ENCODE measurements at places on chromosomes 13 and 19.

DNA sequence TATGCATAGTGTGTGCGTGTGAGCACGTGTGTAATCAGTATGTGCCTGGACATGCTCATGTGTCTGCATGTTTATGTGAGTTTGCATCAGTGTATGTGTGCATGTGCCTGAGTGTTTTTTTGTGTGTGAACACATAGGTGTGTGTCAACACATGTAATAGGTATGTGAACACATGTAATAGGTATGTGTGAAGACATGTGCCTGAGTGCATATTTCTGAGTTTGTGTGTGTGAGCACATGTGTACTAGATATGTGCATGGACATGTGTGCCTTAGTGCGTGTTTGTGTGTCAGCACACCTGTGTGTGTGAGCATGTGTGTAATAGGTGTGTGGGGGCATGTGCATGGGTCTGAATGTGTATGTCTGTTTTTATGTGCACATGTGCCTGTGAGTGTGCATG is 7.4 kb downstream of the SPPL2B start:
- DNase-seq = no peak

DNA sequence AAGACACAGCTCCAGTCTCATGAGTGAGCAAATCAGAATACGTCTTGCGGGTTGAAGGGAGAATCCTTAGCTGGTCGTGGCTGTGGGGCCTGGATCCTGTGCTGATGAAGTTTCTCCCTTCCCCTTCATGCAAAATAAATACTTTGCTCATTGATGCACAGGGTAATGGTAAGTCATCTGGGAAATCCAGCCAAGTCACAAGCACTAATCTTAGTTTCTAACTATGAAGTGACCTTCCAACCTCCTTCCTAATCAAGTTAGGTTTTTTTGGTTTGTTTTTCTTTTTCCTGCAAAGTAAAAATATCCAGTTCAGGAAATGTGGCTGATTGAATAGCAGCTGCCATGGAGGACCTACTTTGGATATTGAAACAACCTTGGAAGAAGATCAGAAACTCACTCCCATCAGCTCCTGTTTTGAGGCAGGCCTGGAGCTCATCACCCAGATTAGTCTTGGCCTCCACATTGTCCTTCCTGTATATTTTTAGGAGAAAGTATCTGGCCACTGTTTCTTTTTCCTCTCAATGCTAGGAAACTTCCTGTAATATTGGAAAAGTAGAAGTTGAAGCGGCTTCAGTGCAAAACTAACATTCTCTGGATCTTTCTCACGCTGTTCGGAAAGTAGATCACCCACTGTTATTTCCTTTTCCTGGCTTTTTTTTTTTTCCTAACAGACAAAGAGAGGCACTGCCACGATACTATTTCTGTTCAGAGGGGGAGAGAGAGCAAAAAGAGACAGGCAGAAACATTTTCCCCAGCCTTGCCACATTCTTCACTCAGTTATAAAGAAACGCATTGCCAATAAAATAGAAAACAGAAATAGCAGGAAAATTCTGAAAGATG is 12.3 kb upstream of the ARL11 start:
- no peak for DNase-seq

GRCh38 chr13:96391606-96392005 is 301.7 kb downstream of the HS6ST3 start:
- no peak for DNase-seq

DNA sequence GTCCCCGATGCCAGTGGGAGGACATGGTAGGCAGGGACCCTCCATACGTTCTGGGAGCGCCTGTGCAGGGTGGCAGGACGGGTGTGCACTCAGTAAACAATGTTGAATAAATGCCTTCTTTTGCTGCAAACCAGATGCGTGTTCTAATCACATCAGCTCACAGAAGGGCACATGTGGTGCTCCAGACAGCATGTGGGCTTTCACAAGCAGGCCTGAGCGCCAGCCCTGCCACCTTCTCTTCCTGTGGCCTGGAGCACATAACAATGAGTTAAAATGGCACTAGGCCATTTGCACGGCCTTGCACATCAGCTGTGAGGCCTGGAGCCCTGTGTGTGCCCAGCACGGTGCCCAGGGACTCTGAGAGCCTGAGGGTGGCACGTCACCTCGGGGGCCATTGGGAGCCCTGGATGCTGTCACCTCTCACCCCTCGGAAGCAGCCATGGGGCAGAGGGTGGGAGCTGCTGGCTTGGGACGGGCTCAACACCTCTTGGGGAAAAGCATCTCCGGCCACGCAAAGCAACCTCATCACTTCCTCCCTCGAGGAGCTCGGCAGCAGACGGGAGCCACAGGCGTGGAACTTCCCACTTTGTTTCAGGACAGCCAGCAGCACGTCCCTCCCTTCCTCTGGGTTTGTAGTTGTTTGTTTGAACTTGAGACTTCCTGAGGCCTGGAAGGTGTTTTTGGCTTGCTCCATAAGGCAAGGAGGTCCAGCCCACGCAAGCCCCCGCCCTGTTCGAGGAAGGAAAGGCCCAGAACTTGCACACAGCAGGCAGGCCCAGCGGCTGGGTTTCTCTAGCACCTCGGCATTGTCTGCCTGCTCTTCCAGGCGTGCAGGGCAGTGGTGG is 9.8 kb downstream of the MCF2L start:
- DNase-seq = no peak

- DNase-seq = no peak
These were observed 49.5 kb downstream of the RFX2 start for GRCh38 chr19:6060600-6061375.

All from D721Med (cell line).